T-cell (primary cell): ENCODE measurements at places on chromosomes 4 and X. TPM values are rescaled to one million over a fixed set of nuclear protein-coding genes. Genes with fewer than 3 reads are reported as not detected.

GRCh38 chr4:158782551-158783360, 13.9 kb downstream of the FNIP2 start:
- H3K4me1 ChIP-seq, result peaks cover 4% of the 10 kb centered on the region
- H3K36me3 ChIP-seq, result no peaks in the 10 kb centered on the region
- no peak overlapping the region for H3K4me3 ChIP-seq
- no peak overlapping the region for H3K27ac ChIP-seq
- no peak for DNase-seq

DNA sequence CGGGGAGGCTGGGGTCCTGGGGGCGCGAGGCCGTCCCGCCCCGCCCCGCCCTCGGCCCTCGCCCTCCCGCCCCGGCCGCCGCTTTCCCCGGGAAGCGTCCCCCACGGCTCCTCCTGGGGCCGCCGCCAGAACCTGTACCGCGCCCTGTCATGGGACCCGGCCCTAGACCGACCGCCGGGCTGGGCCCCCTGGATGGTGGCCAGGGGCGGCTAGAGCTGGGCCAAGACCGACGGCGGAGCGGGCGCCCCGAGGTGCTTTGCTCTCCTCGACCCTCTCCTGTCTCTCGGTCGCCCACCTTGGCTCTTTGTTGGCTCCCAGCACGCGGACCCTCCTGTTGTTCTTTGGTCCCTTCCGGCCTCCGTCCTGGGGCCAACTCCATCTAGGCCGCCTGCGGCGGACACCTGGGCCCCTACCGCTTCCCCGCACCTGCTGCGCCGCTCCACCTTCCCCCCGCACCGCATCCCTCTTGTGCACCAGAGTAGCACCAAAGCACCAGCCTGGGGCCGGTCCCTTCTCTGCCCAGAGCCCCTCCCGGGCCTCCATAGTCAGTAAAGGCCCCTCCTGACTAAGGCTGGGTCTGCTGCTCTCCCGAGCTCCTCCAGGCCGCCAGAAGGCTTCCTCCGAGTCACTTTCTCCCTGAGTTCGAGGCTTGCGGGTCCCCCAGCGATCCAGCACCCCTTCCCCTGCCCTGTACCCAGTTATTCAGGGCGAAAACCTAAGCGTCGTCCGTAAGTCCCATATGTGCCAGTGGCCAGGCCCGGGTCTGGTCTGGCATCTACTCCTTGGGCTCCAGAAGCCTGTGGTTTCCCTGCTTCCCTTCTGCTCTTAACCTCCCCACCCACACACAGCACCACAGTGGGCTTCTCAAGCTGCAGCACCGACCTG, 587 bp downstream of the TACC3 start:
- peak overlapping the region; percentile 36 for H3K4me3 ChIP-seq
- peak overlapping the region; percentile 95 for H3K27ac ChIP-seq

DNA sequence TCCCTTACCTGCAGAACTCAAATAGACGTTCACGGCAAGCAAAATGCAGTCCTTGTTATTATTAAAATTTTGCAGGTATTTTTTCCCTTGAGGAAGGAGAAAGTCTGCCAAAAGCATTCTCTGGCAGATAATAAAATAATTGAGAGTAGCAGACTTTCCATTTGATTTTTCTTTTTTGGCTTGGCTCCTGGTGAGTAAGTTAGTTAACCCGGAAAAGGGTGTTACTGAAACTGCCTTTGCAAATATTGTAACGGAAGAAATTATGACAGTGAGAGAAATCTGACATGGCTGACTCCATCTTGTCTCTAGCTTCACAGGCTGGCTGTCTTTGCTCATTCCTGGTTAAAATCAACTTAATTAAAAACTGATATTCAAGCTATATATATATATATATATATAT, 100.5 kb downstream of the GPR143 start:
- H3K36me3 ChIP-seq, result peaks cover 2% of the 10 kb centered on the region
- no peaks in the 10 kb centered on the region for H3K27me3 ChIP-seq
- no peaks in the 10 kb centered on the region for H3K4me1 ChIP-seq

- no peak overlapping the region for H3K27ac ChIP-seq
- DNase-seq, result no peak
- no peaks in the 10 kb centered on the region for H3K4me1 ChIP-seq
- no peak overlapping the region for H3K4me3 ChIP-seq
- no peaks in the 10 kb centered on the region for H3K36me3 ChIP-seq
Measured at GRCh38 chr4:2318885-2319284, 57.0 kb upstream of the MXD4 start.

GRCh38 chr4:183960046-183960420, 54.9 kb downstream of the STOX2 start:
- H3K27ac ChIP-seq, result no peak overlapping the region
- no peaks in the 10 kb centered on the region for H3K4me1 ChIP-seq
- no peaks in the 10 kb centered on the region for H3K27me3 ChIP-seq
- H3K36me3 ChIP-seq, result no peaks in the 10 kb centered on the region
- no peak for DNase-seq
- H3K4me3 ChIP-seq, result no peak overlapping the region

DNA sequence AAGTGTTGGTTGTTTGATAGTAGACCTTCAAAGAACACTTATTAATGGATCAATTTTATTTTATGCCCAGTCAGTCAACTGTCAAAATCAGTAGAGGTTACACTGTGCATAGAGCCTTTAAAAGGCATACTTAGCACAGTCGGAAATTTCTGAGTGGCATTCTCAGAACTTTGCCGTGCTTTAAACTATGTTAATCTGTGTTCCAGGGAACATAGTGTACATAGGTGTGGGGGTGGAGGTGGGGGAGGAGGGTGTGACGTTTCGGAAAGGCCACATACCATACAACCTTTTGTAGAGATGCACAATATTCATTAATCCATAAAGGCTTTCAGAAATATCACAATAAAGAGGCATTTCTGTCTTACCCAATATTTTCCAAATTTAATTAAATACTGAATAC, 75.8 kb downstream of the RS1 start:
- H3K27me3 ChIP-seq, result no peaks in the 10 kb centered on the region
- H3K4me1 ChIP-seq, result no peaks in the 10 kb centered on the region
- H3K4me3 ChIP-seq, result no peak overlapping the region
- no peak overlapping the region for H3K27ac ChIP-seq
- DNase-seq, result no peak

DNA sequence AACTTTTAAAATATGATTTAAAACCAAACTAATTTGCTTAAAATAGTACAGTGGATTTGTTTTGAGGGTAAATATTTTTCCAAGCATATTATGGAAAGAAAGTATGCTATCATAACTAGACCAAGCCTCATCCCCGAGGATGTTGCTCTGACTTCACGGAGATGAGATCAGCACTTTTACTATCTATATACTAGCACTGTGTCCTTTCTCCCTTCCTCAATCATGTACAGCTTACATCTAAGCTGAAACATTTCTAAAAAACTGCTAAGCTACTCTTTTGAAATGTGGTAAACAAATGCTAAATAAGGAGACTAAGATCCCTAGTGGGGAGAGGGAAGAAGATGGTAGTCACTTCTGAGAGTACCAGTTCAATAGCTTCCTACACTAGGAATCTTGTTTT, 23.8 kb downstream of the AMMECR1 start:
- no peaks in the 10 kb centered on the region for H3K27me3 ChIP-seq
- H3K4me1 ChIP-seq, result no peaks in the 10 kb centered on the region
- H3K27ac ChIP-seq, result no peak overlapping the region

DNA sequence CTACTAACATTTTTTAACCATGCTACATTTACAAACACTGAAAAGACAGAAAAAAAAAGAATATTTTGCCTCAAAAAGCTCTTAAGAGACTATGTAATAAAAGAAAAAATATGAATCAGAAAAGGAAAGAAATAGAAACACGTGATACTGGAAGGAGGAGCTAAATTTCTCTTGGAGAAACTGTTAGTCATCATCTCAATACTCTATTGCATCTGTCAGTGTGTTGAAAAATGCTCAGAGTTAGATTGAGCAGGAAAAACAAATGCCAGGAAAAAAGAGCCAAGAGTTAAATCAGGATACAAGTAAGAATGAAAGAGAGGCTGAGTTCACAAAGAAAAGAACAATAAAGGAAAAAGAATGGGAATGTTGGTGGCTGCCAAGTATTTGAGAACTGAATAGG, 2.6 kb downstream of the RAB28 start:
- no peak for DNase-seq
- H3K4me1 ChIP-seq, result peaks cover 11% of the 10 kb centered on the region
- no peak overlapping the region for H3K27ac ChIP-seq
- H3K36me3 ChIP-seq, result peaks cover 6% of the 10 kb centered on the region
- no peaks in the 10 kb centered on the region for H3K27me3 ChIP-seq

GRCh38 chr4:13522282-13523104, 21.8 kb downstream of the NKX3-2 start:
- H3K4me3 ChIP-seq, result no peak overlapping the region
- H3K4me1 ChIP-seq, result no peaks in the 10 kb centered on the region
- H3K27me3 ChIP-seq, result peaks cover 49% of the 10 kb centered on the region
- H3K36me3 ChIP-seq, result no peaks in the 10 kb centered on the region
- no peak overlapping the region for H3K27ac ChIP-seq
- no peak for DNase-seq

DNA sequence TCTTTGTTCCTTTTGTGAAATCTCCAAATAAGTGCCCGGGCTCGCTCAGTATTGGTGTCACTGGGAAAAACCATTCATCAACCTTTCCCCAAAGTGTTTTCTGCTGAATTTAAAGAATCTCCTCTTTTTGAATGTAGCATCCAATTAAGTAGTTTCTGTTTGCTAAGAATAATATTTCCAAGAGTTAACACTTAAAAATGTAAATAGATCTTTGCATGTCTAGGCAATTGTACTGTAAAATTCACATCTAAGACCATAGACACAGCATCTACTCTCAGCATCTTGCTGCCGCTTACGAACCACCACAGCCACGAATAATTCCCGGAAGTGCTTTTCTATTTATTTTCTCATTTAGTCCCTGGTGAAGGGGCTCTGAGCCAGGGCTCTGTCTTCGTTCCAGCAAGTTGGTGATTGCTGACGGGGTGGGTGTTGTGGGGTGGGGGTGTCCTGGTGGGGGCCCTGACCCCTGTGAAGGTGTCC, 1.4 kb downstream of the NSG1 start:
- H3K4me3 ChIP-seq, result no peak overlapping the region
- no peaks in the 10 kb centered on the region for H3K36me3 ChIP-seq
- H3K27me3 ChIP-seq, result peaks cover 48% of the 10 kb centered on the region
- H3K4me1 ChIP-seq, result peaks cover 2% of the 10 kb centered on the region
- no peak overlapping the region for H3K27ac ChIP-seq

- DNase-seq, result peak; percentile 3
- peak overlapping the region; percentile 51 for H3K27ac ChIP-seq
- peaks cover 2% of the 10 kb centered on the region for H3K4me1 ChIP-seq
- no peaks in the 10 kb centered on the region for H3K27me3 ChIP-seq
- H3K4me3 ChIP-seq, result no peak overlapping the region
- no peaks in the 10 kb centered on the region for H3K36me3 ChIP-seq
Measured at GRCh38 chr4:26204249-26204825, 116.5 kb upstream of the RBPJ start.

DNA sequence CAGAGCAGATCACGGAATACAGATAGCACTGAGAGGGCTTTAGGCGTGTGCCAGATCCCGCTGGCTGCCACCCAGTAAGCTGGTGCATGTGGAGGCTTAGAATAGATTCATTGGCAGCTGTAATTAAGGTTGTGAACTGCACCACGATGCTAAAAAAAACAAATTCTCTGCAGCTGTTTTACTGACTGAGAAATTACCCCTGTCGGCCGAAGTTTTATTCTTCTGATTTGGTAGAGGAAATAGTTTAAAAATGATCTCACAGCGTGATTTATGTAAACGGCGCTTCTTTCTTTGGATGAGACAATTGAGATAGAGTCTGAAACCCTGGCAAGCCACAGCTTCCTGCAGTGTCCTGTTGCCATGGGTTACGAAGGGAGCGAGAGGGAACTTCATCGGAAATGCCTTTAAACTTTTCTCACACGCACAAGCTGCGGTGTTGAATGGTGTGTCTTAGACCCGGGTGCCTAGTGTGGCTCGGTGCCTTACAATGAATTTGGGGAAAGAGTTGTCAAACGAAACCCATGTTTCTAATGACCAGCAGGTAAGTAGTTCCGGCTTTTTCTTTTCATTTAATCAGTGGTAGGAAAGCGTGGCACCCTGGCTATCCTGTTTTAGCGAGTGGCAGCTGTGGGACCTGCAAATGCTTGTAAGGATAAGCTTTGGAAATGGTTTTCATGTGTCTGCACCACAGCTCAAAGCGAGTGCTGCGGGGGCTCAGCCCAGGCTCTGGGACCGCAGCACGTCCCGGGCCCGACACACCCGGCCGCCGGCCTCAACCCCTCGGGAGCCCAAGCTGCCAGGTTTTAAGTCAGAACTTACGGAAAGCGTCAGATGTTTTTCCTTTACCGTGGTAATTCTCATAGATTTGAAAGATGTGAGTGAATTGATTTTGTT, 71.7 kb upstream of the HGFAC start:
- peaks cover 60% of the 10 kb centered on the region for H3K27me3 ChIP-seq
- peak; percentile 24 for DNase-seq
- peaks cover 18% of the 10 kb centered on the region for H3K4me1 ChIP-seq

DNA sequence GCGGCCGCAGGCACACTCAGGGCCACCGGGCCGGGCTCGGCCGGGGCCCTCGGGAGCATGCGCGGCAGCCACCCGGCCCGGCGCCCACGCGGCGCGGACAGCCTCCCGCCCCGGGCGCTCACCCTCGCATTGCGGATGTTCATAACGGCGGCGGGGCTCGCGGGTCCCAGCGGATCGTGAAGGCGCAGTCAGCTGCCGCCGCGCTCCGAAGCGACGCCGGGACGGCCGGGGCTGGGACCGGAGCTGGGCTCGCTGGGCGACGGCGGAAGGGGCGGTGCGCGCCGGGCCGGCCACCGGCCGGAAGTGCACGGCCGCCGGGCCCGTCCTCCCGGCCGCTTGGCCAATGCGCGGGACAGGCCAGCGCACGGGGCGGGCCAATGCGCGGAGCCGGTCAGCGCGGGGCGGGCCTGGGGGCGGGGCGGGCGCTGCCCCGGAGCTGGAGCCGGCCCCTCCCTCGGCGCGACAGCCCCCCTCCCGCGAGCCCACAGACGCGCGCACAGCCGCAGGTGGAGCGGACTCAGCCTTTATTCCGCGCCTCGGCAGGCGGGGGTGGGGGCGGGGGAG, at the start of gene NAA10:
Gene NAA10 (minus strand): TSS at position 276 of the 564 bp plus-strand sequence. CDS start 133 bp downstream, at position 143.
- peak within 1 kb of the TSS; percentile 49 for H3K4me3 ChIP-seq
- H3K27ac ChIP-seq, result peak within 1 kb of the TSS; percentile 49
- DNase-seq, result no peak
- peaks cover 22% of the 10 kb centered on the region for H3K4me1 ChIP-seq

DNA sequence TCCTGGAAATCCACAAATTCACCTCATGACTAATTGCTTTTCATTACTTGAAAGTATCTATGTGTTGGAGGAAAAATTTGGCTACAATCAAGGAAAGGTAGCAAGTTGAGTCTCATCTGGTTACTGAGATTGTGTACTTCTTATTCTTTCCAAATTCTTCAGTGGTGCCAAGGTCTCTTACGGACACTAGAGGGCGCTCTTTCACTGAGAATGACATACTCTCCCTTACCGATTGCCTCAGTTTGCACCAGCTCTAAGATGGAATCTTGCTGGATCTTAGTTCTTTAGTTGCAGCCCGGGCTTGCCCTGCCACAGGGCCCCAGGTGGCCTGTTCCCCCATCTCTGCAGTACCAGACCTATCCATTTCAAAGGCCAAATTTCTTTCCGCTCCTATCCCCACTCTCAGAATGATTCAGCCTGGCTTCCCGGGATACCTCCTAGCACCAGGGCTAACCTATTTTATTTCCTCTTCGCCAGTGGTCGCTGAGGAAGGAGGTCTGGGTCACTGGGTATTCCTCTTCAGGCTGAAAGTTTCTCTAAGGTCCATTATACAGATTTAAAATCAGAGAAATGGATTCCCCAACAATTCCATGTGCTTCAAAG, 24.6 kb upstream of the GPR50 start:
- H3K36me3 ChIP-seq, result no peaks in the 10 kb centered on the region
- no peaks in the 10 kb centered on the region for H3K4me1 ChIP-seq
- no peak overlapping the region for H3K4me3 ChIP-seq
- no peak overlapping the region for H3K27ac ChIP-seq

VCX gene
- not detected for total RNA-seq

CORIN gene
- 0.44 TPM for total RNA-seq

PCDH7 gene
- 0.09 TPM for total RNA-seq

NXF2 gene
- total RNA-seq, result not detected

SOX3 gene
- total RNA-seq, result not detected

NDST3 gene
- not detected for total RNA-seq
